Stimulated activated naive B cell treated with anti-CD40 and anti-IgM and Interleukin-4, amounts not matched to agents 10 μg/mL and 1 μg/mL and 100 μg/mL, for 72 hours (primary cell): ENCODE measurements at places on chromosomes 13 and 19.
A peak's percentile ranks its signal among the peaks of the same experiment; 100 is the strongest.

DNA sequence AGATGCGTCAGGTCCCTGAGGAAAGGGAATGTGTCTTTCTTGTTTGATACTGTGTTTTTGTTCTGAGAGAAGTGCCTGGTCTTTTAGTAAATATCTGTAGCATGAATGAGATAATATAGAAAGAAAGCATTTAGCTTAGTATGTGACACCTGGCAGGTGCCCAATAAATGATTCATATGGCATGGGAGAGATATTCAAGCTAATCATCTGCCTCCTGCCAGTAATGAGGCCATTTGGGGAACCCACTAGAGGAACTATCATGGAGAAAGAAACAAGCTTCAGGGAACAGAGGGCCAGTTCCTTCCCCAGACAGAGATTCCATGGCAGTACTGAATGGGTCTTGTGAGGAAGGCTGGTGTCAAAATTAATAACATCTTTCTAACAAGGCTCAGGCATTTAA lies 603.9 kb downstream of the DCT start:
- no peak for DNase-seq

DNA sequence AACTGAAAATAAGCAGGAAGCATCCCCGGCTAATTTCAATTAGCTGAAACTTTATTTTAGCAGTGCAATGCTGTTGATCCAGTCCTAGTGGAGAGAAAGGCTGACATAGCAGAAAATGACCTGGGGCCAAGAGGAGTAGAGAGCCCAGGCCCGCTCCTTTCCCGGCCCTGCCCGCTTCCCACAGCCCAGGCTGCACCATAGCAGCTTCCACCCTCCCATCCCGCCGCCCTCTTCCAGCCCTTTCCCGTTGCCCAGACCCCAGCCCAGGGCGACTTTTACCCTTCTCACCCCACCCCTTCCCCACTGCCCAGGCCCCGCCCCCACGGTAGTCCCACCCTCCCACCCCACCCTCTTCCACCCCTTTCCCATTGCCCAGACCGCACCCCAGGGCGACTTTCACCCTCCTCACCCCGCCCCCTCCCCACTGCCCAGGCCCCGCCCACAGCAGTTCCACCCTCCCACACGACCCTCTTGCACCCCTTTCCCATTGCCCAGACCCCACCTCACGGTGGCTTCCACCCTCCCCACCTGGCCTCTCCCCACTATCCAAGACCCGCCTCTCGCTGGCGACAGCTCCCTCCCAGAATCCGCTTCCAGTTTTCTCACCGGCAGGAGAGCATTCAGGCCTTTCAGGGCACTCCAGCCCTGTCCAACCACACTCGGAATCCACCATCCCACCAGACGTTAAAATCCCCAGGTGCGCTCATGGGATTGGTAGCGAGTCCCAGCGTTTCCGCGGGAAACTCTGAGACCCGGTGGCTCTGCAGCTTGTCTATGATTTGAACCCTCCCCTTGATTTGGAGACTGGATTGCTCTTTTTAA lies 8.3 kb downstream of the ZNF160 start:
- DNase-seq, result no peak

GRCh38 chr19:31278555-31279435 lies 70.4 kb downstream of the TSHZ3 start:
- no peak for DNase-seq

GRCh38 chr13:20127562-20128458 lies 33.0 kb downstream of the GJA3 start:
- no peak for DNase-seq

DNA sequence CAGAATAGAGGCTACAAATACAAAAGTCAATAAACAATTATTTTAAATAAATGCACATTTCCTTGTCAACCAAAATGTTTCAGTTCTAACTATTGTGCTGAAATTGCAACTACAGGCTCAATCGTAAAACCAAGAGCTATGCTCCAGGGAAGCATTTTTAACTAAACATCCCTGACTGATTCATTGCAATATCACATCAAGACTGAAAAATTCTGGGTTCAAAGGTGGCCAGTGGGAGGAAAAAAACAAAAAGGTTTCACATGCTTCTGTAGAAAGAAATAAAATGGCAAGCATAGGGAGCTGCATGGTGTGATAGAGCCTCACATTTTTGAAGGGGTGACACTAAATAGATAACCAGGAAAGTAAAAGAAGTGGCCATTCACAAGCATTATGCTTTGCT lies 862.8 kb downstream of the PCDH9 start:
- no peak for DNase-seq

DNA sequence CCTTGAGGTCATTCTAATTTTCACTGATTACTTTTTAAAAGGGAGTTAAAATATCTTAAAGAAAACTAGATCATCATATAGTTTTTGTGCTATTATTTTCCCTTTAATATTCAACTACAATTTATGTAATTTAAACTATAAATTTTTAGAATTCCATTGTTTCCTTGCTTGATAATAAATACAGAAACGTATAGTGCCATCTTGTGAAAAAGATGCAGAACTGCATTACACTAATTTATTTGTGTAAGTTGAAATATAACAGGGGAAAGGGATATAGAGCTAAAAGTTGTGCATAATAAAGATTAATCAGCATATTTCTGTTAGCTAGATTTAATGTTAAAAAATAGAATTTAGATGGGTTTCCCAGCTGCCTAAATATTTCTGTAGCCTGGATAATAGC lies 61.5 kb upstream of the TDRD3 start:
- no peak for DNase-seq

DNA sequence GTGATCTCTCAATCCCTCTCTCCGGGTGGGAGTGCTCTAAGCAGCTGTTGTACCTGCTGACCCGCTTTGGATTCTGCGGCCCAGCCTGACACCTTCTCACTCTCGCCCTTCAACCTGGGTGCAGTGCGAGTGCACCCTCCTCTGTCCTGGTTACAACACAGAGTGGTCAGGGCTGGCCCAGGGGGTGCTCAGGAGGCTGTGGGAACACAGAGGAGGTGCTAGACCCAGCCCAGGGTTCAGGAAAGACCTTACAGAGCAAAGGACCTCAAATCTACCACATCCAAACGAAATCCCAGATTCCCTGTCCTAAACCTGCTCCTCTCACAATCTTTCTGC lies 23.7 kb downstream of the ZNF175 start:
- no peak for DNase-seq

- DNase-seq, result no peak
Measured at GRCh38 chr19:39303373-39304184, 7.4 kb downstream of the IFNL1 start.

GRCh38 chr13:35926859-35927530 lies 204.2 kb downstream of the DCLK1 start:
- DNase-seq, result no peak

DNA sequence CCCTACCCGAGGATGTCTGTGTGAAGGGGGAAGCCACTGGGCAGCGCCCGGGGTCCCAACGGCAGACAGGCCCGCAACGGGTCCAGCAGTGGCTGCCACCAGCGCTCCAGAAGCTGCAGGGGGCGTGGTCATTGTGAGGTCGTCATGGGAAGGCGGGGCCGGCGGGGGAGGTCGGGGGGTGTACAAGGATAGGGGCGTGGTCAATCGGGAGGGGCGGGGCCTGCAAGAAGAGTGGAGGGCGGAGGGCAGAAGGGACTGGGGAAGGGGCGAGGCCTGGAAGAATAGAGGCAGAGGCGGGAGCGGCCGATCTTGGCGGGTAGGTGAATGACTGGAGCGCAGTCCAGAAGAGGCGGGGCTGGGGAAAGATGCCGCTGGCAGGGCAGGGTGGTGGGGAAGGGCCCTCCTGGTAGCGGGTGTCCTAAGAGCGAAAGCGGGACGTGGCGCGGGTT lies 4.4 kb downstream of the FUZ start:
- peak; percentile 61 for DNase-seq

GRCh38 chr13:48175185-48175584 lies 57.8 kb upstream of the ITM2B start:
- peak; percentile 37 for DNase-seq

DNA sequence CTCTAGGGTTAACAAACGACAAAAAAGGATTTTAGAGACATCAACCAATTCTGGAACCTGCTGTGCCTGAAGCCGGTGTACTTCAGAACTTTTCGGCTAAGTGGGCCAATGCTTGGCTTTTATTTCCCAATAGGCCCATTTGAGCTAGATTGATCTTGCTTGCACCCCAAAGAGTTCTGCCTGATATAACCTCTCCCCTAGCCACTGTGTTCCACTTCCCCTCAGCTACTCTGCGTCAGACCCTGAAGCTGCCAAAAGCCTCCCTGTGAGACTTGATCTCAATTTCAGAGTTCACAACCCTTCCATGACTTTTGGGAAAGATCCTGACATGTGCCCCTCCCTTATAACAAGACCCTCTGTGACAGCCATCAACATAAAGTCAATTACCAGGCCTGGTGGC lies 5.6 kb upstream of the SIGLEC14 start:
- no peak for DNase-seq

GRCh38 chr19:10835089-10835753 lies 791 bp downstream of the TMED1 start:
- no peak for DNase-seq

GRCh38 chr13:87128036-87128435 lies 543.1 kb upstream of the SLITRK5 start:
- no peak for DNase-seq

GRCh38 chr19:13240312-13241022 lies 90.3 kb downstream of the IER2 start:
- DNase-seq, result no peak

DNA sequence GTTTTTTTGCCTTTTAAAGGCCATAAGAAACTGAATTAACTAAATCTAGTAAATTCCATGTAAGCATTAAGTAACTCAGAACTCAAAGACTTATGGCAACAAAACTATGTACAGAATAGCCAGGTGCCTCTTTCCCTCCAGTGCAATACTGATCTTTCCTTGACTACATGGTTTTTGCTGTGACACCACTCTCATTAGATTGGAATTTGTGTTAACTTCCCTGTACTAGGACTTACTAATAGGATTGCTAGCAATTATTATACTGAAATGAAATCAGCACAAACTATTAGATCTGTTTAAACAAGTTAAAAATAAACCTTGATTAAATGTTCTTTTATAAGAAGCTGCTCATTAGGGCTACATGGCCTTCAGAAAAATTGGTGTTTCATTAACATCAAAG lies 96.3 kb downstream of the DACH1 start:
- no peak for DNase-seq

DNA sequence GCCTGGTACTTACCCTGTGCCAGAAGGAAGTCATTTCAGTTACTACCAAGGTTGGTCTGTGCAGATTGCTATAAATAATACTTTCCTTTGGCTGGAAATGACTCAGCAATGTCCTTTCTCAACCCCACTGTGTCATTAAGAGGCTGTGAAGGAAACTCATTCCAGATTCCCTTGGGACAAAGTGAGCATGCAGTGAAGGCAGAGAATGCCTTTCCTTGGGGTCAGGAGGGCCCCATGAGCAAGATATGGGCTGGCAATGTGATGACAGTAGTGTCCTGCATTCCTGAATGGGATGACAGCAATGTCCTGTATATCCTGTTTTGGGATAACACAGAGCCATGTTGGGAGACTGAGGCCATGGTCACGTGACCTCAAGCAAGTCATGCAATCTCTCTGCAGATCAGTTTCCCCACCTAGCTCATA lies 213.1 kb upstream of the TMTC4 start:
- no peak for DNase-seq

- DNase-seq, result no peak
Measured at GRCh38 chr19:32532233-32532632, 48.8 kb upstream of the PDCD5 start.

DNA sequence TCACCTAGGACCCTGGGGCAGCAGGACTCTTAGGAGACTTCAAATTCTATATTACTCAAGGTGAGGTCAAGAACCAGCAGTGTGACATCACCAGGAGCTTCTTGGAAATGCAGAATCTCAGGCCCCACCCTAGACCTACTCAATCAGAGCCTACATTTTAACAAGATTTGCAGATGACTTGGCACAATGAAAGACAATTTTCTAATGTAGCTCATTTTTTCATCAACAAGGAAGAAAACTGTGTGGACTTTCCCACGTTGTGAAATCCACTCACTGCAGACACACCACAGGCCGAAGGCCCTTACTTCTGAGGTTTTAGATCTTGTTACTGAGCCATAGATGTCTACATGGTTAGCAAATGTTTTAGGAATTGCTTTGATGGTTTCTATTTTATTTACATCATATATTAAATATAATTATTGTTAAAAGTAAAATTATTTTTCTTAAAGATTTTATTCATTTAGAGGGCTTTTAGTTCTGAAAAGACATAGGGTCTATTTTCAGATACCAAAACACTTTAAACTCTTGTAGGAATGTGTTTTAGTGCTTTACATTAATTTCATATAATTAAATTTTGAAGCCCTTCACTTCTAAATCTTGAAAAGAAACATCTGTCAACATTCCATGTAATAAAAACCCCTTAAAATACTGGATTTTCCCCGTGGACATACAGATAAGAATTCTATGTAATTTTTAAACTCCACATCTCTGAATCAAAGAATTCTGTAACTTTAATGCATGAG lies 18.5 kb upstream of the STARD13 start:
- DNase-seq, result no peak

- DNase-seq, result peak; percentile 66
Measured at GRCh38 chr19:664913-665443, 2.0 kb upstream of the RNF126 start.
